Germinal center (tissue), 1 donor: ENCODE measurements at places on chromosomes 7 and 10.

DNA sequence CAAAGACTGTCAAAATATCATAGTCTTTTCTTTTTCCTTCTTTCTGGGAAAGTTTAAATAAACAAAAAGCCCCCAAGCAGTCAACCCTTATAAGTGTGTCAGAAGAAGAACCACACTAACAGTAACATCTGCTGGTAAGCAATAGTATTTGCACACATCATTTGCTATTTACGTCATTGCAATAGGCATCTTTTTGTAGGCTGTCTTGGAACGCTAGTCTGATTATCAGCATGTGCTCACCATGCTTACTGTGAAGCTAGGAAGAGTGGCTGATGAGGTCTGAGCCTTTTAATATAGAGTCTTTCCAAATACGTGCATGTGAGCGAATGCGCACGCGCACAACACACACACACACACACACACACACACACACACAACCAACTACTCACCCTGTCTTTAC lies 599.0 kb upstream of the TPK1 start:
- DNase-seq = no peak

DNA sequence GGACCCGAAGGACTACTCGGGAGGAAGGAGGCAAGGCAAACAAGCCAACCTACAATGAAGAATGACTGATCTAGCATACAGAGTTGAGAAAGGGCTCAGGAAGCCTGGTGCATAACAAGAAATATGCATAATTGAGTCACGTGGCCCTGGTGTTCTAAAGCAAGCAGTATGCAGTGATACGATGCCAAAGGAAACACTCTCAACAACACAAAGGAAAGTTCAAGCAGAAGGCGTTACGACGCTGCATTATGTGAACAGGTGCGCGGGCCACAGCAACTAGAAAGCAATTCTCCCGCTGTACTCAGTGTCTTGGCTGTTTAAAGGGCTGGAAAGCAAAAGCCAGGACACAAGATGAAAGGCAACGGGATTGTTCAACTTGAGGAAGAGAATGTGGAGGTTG lies 100.8 kb downstream of the PRTFDC1 start:
- no peak for DNase-seq

DNA sequence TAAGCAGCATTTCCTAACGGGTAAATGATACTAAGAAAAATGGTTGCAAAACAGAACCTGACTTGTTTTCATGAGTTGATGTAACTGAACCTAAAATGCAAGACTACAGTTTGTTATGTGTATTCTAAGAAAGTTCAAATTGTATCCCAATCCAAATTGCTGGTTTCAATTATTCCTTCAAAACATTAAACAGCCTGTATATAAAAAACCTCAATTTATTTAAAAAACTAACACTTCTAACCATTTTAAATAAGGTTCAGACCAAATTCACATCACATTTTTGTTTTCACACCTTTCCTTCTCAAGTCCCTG lies 80.9 kb downstream of the LRRC17 start:
- DNase-seq = no peak

DNA sequence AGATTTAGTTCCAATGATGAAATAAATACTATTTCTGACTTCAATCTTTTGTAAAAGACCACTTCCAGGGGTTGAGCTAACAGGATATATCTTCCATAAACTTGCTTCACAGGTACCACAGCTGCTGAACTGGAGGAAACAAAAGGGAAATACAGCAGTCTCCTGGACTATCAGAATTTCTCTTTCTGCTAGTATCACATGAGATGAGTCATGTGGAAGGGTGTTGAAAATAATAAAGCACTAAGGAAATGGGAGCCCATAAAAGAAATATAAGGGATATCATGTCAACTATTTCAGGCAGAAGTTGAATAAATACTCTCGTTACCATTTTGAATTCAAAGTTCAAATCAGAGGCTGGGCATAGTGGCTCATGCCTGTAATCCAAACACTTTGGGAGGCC lies 250.3 kb upstream of the NFE2L3 start:
- no peak for DNase-seq

- no peak for DNase-seq
These were observed 151.6 kb upstream of the CACNA2D1 start for GRCh38 chr7:82595176-82595575.

- no peak for DNase-seq
These were observed 144.9 kb upstream of the MTPN start for GRCh38 chr7:136122026-136122425.

DNA sequence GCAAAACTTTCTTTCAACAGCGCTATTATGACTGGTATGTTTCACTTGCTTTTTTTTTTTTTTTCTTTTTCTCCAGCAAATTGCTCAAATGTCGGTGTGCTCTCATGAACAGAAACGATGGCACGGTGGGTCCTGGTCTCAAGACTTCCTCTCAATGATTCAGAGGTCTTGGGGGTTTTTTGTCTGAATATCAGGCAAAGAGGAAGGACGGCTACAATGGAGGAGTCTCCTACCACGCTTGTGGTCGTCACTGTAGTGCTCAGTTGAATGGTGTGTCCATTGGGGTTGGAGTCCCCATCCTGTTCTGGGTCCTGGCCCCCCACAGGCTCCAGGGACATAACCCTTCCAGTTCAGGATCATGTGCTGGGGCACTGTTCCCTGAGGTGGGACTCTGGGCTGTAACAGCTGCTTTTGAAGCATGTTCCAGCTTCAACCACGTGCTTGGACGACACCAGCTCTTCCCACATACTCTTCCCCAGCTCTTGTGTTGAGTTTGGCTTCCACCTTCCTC lies 266.7 kb upstream of the KLF6 start:
- DNase-seq = no peak

DNA sequence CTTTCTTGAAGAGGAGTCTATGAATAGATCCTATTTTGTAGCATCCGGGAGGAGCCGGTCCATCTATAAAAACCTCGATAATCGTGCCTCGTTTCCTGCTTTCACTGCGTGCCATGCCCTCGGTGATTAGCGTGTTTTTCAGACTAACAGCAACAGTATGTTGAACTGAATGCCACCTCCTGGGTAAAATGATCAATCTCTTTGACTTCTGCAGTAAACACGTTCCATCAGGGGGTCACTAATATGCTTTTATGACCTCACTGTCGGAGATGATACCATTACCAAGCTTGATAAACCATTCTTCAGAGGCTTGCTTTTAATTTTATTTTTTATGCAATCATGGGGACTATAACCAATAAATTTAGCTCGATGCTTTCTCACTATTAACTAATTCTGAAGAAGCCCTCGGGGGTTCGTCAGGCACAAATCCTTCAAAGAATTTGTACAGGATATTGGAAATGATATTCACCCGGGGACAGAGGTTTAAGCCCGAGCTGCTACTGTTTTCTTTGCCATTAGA lies 228.3 kb downstream of the ADARB2 start:
- no peak for DNase-seq

DNA sequence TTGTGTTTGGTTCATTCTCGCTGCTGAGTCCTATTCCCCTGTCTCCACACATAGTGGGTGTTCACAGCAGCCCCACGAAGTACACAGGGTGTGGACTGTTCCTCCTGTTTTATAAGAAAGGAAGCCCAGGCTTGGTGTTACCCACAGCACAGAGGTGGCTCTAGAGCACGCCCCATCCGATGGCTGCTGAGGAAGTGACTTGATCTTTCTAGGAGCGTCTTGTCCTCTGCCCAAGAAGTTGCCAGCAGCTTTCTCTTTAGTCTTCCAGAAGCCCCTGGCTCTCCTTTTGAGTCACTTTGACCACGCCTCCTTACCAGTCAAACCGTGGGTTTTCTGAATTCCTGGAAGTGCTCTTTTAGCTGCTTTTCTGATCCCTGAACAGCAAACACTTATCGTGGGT lies 94.0 kb downstream of the GRK5 start:
- no peak for DNase-seq

DNA sequence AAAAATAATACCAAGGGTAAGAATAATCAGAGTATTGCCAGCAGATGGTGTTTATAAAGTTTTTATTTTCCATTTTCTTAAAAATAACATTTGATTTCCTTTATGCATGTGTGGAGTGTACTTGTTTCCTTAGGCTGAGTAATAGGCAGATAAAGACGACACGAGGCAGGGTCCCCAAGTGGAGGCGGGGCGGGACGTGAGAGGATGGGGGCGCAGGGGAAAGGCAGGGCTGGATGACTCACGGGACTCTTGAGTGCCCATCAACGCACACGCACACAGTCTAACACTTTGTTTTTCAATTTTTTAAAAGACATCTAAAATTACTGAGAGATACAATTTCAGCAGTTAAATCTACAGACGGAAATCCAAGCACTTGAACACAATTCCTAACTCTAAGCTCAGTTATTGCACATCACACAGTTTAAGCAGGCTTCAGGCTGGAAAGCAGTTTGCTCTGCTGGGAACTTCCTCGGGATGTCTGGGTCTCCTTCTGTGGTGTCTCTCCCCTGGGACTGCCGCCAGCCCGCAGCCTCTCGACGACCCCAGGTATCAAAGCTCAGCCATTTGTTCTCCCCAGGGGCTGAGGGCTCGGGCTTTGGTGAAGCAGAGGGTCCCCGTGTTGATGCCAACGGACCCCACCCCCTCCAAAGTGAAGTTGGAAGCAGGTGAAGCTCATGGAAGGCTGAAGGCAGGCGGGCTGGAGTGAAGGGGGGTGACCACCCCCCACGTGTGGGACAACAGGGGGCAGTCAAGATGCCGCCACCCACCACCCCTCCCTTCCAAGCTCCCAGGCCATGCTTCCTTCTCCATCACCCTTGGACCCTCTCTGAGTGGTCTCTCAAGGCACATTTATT lies 29.1 kb downstream of the SPOCK2 start:
- DNase-seq = no peak

DNA sequence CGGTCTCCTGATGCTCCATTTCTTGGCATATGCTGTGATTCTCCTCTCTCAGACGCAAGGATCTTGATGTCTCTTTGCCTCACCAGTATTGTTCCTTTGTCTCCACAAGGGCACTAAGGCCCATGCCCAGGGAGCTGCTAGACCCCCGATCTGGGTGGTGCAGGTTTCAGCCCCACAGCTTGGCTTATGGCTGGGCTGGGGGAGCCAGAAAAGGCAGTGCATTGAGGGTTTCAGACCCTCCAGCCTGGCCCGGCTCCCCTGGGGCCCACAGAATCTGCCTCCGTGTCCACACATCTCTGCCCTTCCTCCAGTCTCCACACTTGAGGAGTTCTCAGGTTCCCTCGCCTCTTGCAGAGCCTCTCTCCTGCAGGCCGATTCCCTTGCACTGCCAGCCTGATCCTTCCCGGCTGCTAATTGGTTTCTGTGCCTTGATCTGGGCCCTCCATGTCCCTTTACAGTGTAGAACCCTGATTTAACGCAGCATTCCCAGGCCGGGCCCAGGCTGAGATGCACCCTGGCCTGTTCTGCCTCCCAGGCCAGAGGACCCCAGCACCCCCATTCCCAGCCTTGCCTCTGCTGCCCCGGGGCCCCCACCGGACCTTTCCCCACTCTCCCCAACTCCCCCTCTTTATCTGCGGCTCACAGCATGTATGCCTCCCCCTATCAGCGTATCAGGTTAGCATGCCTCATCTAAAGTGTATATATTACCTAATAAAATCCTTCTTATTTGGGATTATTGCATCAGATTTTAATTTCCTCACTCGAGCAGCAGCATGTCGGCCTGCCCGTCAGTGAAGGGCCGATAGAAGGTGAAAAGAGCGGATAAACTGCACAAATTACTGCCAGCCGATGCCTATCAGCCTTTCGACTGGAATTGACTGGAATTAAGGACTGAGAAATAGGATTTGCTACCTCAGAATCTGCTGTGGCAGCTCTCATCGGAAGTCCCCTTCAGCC lies 145.7 kb downstream of the C10orf105 start:
- DNase-seq = no peak

DNA sequence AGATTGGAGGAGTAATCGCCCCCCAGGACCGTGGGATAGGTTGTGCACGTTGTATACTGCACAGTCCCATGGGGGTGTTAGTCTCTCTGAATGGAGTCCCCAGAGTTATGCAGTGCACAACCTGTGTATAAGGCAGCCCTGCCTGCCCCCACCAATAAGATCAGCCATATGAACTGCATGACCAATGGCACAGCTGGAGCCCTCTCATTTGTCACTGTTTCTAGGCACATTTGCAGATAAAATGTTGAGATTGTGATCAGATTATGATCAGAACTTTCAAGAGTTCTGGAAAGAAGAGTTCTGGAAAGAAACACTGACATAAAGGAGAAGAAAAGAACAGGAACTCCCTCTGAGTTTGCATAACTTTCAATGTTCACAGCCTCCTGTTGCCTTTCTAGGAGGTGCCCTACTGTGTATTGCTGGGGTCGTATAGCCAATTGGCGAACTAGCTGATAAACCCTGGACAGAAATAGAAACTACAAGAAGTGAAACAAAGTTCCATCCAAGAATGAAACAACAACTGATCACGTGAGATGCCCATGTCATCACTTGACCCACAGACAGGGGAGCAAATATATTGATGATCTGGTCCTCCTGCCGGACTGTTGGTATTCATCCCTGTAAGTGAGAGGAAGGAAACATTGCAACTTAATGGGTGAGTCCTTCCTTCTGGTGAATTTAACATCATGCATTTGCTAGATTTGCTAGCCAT lies 49.6 kb upstream of the TOMM7 start:
- DNase-seq = peak; percentile 82

DNA sequence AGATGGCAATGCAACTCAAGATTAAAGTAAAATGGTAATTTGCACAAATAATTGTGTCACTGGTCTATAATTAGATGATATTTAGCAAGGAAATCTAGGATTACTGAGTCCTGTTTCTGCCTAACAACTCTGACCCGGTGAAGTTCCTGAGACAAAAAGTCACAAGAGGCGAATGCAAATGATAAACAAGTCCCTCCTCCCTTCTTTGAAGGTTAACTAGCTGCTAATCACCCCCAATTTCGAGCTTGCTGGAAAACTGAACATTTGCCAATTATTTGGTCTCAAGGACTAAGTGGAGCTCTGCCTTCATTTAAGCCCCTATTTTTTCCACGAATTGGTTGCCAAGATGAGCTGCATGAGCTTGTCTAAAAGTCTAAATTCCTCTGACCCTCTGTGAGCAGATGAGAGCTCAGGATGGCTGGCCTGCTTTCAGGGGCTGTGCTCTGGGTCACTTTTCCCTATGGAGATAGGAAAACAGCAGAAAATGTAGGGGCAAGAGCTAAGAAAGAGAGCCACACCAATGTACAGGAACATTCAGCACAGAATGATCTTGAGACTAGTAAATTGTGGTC lies 127.3 kb downstream of the MBL2 start:
- no peak for DNase-seq

GRCh38 chr10:90458054-90458453 lies 399.8 kb downstream of the HTR7 start:
- DNase-seq = no peak

- DNase-seq = no peak
These were observed 19.8 kb upstream of the TSPAN12 start for GRCh38 chr7:120877701-120878100.
